Left renal pelvis (tissue), 4 donors: ENCODE measurements at places on chromosomes 11 and 22.

DNA sequence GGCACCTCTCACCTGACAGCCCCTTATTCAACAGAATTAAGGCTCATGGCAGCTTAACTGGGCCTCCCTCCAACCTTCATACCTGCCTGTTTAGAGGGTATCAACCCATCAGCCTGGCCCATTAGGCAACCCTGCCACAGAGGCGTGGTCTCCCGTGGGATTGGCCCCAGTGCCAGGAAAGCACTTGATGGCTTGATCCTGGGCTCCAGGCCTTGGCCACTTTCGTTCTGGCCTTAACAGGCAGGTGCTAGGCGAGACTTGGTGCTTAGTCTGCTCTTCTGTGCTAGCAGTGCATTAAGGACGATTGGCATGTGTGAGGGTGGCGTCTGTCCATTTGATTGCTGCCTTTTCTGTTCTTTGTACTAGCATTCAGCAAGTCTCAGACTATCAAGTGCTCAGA is 75.2 kb downstream of the CABIN1 start:
- no peak for DNase-seq

DNA sequence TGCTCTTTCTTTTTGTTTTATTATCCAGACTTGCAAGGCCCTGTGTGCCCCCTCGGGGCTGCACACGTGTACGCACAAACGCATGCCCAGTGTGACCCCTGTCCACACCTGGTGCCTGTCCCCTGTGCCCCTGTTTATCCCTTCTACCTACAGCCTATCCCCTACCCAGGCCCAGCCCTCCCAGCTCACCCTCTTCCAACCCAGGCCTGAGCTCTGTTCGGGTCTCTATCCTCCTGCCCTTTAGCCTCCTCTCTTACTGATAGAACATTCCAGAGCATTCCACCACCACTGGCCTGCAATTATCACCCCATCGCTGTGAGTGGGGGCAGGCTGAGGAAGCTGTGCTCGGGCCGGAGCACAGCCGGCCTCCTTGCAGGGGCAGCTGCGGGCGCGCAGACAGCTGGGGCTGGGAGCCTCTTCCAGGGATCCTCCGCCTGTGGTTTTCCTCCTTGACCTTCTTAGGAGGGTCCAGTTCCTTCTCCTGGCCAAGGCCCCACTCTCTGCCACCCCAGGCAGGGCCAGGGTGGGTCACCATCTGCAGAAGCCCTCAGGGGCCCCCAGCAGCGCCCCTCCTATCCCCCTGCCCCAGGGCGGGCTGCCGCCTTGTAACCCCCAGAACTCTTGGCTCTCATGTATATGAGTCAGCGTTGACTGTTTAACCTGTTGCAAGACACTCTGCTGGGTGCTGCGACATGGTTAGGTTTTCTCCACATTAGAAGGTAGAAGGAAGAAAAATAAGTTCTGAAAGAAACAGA is 41.8 kb upstream of the KCNQ1OT1 start:
- no peak for DNase-seq

DNA sequence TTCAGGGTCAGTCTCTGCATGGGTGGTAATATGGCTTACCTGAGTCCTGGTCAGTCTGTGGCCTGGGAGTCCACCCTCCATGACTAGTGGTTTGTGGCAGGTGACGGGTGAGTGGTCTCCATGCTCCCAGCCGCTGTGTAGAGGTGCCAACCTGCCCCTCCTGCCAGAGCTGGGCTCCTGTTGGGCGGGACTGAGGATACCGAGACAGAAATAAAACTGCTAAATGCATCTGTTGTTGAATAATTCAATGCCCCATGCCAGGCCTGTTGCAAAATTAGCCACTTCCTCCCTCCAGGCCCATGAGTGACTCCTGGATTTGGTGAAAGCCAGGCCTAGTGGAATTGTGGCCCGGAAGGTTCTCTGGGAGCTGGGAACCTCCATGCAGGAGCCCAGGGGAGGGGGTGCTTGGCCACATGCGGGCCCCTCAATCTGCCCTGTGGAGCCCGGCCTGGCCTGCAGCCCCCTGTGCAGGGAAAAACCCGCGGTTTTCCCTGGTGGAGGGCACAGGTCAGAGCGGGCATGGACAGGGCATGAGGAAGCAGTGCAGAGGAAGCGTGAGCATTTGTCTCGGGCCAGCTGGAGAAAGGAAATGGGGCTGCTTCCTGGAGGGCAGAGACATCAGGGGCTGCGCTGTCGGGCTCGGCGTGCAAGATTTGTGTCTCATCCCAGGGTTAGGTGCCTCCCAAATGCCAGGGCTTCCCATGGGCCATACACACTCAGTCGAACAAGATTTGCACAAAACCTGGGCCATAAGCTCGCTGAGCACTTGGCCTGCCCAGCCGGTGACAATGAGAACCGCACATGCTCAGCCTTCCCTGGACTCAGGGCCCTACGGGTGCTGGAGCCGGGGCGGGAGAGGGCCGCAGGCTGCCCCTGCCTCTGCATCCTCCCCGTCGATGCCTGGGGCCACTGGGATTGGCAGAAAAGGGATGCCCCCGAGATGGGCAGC is 66.9 kb downstream of the KCNQ1 start:
- DNase-seq, result no peak

- DNase-seq, result no peak
Observed at GRCh38 chr11:1553808-1554594, 18.1 kb downstream of the DUSP8 start.

GRCh38 chr11:124799348-124800225 is 619 bp downstream of the MSANTD2 start:
- peak; percentile 38 for DNase-seq

DNA sequence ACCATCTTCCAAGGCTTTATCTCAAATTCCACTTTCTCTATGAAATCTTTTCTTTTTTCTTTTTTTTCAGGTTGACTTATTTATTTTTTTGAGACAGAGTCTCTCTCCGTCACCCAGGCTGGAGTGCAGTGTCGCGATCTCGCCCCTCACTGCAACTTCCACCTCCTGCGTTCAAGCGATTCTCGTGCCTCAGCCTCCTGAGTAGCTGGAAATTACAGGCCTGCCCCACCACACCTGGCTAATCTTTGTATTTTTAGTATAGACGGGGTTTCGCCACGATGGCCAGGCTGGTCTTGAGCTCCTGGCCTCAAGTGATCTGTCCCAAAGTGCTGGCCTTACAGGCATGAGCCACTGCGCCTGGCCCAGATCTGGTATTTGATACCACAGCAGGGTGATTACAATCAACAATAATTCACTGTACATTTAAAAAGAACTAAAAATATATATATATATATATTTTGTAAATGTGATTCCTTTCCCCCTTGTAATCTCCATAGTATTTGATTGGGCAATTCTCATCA is 121.5 kb downstream of the MSANTD4 start:
- no peak for DNase-seq

- DNase-seq, result no peak
Observed at GRCh38 chr11:94655291-94655690, 88.1 kb downstream of the PIWIL4 start.

DNA sequence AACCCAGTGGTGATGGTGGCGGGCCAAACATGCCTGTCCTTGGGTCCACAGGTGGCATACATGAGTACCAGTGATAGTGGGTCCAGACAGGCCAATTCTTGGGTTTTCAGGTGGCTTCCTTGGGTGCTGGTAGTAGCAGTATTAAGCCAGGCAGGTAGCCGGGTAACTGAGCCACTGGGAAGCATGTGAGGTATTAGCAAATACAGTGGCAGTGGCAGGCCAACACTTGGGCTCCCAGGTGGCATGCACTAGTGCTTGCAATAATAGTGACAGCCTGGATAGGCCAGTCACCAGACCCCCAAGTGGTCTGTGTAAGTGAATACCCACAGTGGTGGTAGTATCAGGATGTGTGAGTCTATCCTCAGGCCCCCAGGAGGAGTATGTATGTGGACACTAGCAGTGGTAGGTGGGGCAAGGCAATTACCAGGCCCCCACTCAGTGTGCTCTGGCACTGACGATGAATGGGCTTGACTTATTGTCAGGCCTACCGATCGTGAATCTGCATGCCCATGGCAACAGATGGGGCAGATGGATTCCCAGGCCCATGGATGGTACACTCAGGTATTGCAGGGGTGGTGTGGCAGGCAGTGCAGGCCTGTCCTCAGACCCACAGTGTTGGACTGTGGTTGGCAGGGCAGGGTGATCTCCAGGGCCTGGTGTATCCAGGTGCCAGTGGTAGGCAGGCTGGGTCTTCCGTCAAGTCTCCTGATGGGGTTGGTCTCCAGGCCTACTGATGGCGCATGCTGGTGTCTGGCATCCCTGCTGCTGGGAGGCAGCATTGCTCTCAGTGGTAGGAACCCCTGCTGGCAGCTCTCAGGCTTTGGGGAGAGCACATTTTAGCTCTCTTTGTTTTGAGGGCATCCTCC is 840.7 kb downstream of the FAM181B start:
- DNase-seq, result no peak

GRCh38 chr22:20463324-20464095 is 25.9 kb upstream of the SCARF2 start:
- DNase-seq, result no peak

GRCh38 chr11:78753297-78753696 is 178.6 kb upstream of the NARS2 start:
- DNase-seq, result no peak

- peak; percentile 50 for DNase-seq
Observed at GRCh38 chr11:70397983-70398833, at the start of gene CTTN. Gene CTTN (plus strand): TSS chr11:70398529. CDS start chr11:70407298, 8,769 bp downstream.

GRCh38 chr11:86067851-86068137 is 1.1 kb downstream of the PICALM start:
- no peak for DNase-seq

- DNase-seq, result no peak
Observed at GRCh38 chr11:127000291-127000968, at the start of gene KIRREL3. Gene KIRREL3 (minus strand): TSS chr11:127000770.

- DNase-seq, result no peak
Observed at GRCh38 chr11:65329944-65330403, 3.7 kb upstream of the DPF2 start.

DNA sequence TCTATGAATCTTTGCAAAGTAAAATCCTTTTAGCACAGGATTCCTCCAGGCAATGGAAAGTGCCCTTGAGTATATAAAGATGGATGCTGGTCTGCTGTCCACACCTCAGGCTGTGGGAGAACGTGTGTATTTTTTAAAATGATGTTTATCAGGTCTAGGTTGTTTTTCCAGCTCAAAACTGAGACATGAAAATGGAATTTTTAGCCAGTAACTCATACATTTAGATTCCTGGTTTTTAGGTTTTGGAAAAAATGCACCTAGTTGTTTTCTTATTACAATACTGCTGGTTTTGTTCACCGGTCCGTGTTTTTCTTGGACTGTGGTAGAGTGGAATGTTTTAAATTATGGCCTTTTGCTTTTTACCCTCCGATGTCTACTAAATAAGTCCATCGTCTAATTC is 554.7 kb downstream of the SOX6 start:
- DNase-seq, result no peak

DNA sequence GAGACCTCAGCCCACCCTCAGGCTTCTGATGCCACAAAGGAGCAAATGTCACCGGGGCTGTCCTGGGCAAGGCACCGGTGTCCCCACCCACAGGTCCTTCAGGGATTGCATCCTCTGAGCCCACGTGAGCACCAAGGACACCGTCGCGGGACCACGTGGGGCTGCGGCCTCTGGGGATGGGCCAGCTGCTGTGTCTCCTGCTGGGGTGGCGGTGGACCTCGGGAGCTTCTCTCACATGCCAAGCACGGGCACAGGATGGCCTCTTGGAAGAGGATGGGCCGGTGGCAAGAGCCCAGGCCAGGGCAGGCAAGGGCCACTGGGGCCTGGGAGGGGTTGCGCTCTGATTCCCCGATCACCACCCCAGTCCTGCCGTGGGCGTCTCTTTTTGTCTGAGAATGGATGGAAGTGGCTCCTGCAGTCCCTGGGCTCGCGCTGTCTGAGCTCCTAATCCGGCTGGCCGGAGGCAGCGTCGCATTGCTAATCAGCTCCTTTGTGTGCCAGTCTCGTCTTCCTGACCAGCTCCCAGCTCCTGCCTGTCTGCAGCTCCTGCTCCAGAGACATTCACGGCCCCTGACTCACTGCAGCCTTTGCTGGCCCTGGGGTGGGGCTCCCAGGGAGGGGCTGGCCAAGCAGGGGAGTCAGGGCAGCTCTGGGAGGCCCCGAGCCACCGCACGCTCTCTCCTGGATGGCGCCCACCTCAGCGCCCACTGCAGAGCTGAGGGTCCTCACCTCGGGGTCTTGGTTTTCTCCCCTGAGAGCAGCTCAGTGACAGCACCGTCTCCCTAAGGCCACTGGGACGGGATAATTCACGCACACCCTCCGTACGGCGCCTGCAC is 146.7 kb downstream of the CTTN start:
- no peak for DNase-seq

DNA sequence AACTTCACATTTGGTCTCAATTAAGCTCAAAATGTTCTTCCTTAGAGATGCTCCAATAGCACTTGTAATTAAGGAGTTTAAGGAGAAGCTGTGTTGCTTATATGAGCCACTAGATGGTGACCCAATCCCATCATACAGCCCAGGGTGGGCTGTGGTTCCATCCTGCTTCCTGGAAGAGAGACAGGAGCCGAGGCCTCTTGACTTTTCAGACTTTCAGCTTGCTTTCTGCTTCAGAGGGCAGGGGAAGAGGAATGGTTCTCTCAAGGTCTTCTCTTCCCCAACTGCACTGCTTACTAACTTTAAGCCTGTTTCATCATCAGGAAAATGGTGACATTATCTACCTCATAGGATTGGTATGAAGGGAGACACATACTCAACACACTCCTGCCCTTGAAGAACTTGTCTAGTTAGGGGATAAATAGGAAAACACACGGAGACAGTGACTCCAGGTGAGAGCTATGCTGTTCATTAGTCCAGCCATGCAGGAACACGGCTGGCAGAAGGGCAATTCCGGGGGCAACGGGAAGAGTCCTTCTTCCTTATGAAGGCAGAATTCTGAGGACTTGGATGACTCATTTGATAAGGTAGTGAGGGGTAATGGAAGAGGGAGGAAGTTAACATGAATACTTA is 20.1 kb downstream of the TMEM218 start:
- DNase-seq, result peak; percentile 59

GRCh38 chr11:120168108-120168959 is 30.4 kb upstream of the TRIM29 start:
- no peak for DNase-seq

- no peak for DNase-seq
Observed at GRCh38 chr11:57069942-57070341, 81.2 kb downstream of the OR5AK2 start.

DNA sequence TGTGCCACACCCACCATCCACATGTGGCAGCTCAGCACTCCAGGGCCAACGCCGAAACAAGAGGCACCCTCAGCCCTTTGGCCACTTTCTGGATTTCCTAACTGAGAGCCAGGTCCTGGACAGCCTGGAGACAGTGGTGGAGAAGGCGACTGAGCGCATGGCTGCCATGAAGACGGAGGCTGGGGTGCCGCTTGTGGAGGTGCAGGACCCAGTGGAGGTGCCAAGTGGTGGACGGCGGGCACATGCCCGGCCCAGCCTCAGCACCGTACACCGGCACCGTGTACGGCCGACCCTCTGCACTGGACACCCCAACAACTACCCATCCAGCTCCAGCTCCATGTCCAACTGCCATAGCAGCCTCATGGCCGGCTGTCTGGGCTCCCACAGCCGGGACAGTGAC is 1.5 kb downstream of the CCDC116 start:
- no peak for DNase-seq

- DNase-seq, result no peak
Observed at GRCh38 chr11:59548309-59548656, 36.9 kb downstream of the OR4D9 start.

DNA sequence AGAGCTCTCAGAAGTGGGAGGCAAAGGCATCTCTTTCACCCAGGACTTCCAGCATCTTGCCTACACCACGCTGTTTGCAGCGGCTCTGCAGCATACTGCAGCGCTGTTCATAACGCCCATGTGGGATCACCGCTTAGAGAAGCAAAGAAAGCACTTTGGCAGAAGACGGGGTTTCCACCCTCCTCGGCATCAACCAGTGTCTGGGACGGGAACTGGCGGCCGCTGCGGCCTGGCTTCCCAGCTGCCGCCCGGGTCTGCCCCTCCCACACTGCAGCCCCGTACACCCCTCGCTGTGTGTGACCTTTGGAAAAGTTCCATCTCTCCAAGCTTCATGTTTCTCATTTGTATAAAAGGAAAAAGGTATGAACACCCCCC is 545 bp upstream of the TIRAP start:
- DNase-seq, result no peak
